ENCODE measurements at places on chromosomes 12 and 14.

GRCh38 chr14:37546621-37547447 is 48.2 kb downstream of the FOXA1 start:
- DNase-seq, result no peak

DNA sequence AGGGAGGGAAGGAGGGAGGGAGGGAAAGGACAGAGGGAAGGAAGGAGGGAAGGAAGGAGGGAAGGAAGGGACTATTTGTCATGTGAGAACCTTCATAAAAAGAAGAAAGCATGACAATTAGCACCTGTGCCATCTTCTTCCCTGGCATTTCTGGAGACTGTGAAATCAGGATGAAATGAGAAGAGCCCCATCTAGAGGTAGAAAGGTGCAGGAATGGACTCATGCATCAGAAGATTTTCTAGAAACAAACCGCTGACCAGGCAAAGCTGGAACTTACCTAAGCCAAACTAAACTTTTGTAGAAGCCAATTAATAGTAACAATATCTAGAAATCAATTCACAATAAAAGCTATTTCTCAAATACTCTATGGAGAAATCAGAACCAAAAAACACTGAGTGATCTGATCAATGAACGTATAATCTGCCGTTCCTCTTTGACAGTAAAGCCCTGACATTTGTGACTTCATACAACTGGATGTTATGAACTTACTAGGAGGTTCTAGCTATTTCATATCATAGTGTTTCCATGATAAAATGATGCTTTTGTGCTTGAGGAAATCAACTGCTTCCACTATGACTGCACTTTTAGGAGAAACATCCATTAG is 24.4 kb upstream of the CRACR2A start:
- no peak for DNase-seq

DNA sequence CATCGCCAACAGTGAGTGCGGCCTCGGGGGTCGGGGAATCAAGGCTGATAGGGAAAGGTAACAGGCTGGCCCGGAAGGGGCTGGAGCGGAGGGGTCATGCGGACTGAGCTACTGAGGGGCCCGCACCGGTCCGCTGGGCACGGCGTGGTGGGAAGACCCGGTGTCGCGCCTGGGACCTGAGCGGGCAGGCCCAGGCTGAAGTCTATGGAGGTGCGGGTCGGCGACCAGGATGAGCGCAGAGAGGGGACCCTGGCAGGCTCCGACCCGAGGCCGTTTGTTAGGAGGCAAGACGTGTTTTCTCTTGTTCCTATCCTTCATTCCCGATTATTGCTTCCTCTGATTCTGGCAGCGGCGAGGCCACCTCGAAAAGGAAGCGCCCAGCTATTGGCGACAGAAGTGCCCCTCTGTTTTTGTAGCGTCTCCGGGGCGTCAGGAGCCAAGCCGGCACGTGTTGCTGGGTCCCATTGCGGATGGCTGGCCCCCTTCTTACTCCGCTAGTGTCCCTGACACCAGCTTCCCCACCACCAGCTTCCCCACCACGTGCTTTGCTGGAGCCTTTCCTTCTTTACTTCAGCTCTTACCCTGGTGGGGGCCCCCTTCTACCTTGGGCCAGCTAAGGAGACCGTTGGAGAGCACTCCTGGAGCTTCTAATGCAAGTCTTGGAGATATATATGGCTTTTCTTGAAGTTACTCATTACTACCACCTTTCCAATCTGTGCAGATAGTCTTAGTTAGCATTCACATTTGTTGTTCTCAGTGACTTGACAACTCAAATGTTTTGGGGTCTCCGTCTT is 653 bp downstream of the PA2G4 start:
- DNase-seq, result no peak

DNA sequence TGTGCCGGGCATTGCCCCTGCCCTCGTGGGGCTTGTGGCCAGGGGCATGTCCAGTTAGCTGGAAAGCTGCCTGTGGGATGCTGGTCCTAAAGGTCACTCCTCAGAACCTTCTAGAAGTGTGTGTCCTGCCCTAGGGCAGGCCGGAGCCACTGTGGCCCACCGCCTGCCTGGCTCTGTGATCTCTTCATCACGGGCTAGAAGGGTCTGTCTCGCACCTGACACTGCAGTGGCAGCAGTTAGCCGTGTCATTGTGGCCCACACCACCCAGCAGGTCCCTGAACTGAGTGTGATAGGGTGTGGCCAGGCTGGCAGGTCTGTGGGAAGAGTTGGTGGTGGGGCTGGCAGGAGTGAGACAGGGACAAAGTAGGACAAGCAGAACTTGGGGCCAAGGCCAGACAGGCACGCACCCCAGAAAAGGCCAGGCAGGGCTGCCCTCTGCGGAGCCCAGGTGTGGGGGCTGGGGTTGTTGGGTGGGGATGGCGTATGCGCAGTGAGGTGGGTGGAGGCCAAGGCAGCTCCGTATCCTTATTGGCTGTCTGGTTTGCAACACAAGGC is 41.2 kb downstream of the ADGRD1 start:
- DNase-seq, result no peak

DNA sequence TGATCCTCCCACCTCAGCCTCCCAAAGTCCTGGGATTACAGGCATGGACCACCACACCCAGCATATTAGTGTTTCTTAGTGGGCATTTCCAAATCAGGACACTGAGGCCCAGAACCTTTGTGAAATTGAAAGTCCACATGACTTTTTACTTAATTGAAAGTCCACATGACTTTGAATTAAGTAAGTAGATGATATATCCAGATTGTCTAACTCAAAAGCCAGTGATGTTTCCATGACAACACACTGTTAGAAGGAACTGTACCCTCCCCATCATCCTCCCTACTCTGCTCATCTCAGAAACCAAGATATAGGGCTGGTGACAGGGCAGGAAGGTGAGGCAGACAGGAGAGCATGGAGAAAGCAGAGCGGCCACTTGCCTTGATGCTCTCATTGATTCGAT is 7.2 kb downstream of the MYO1A start:
- no peak for DNase-seq
